ENCODE measurements at places on chromosomes 12 and 14.
A peak's percentile ranks its signal among the peaks of the same experiment; 100 is the strongest.

DNA sequence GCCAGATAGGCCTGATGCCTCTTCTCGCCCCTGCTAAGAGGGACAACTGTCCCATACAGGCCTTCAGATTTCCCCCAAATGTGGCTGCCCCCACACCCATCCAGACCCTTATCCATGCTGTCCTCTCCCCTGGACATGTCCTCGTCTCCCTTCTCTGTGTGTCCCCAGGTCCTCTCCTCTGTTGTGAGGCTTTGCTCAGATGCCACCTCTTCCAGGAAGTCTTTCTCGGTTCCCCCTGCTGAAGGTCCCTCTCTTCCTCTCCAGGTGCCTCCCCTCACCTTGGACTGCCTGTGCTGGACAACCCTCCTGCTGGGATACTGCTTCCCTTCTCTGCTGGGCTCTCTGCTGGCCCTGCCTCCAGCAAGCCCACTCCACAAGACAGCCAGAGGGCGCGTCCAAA is 33.7 kb downstream of the BEGAIN start:
- no peak for DNase-seq

GRCh38 chr12:45309836-45310626 is 94.1 kb downstream of the ANO6 start:
- DNase-seq, result no peak

DNA sequence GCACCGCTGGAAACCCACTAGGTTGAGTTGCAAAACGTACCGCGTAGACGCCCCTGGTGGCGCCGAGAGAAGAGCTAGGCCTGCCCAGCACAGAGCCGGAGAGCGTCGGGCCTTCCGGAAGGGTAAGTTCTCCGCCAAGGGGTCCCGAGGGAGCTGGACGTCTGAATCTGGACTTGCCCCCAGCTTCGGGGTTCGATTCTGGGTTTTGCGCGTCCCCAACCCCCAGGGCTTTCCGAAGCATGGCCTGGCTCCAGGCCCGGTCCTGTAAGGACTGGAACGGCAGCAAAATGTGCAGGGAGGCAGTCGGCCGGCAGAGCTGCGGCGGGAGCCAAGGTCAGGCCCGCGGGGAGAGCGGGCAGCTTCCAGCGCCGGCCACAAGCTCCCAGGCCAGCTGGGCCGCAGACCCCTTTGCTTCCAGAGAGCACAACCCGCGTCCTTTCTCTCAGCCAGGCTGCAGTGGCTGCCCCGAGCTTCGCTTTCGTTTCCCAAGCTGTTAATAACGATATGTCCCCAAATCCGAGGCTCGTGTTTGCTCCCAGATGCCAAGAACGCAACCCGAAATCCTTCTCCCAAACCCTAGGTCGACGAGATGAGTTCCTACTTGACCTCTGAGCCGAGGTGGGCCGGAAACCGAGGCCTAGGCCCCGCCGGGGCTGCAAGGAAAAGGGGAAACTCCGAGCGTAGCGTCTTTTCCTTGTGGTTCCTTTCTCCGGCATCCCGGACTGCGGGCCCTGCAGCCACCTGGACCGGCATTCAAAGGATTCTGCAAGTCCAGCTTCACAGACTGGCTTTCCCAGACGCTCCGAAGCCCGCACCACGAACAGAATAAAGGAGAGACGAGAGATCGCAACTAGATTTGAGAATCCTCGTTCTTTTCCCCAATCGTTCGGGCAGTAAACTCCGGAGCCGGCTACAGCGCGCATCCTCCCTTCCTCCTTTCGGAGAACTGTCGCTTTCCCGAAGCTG is 3.2 kb upstream of the TBX5 start:
- no peak for DNase-seq

DNA sequence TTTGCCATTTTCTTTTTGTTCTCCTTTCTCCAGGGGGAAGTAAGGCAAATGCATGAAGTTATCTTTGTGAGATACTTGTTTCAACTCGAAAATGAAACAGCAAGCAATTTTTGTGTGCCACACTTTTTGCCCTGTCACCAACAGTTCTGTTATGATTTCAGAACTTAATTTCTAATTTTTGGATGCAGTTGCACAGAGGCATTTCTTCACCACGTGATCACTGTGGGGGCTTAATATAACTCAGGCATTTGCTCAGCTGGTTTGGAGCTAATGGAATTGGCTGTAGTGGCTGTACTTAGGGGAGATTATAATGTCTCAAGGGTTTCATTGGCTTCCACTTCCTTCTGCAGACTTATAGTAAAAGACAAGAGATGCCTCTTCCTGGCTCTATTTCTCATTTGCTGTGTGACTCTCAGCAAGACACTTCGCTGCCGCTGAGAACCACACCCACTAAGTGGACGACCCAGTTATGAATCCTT is 452.4 kb downstream of the RAD51B start:
- no peak for DNase-seq

- DNase-seq, result peak; percentile 68
Measured at GRCh38 chr12:26135010-26135420, 10.2 kb upstream of the BHLHE41 start.

- no peak for DNase-seq
Measured at GRCh38 chr14:38791862-38792261, 311.2 kb downstream of the SEC23A start.

- no peak for DNase-seq
Measured at GRCh38 chr12:76201758-76202157, 117.3 kb upstream of the NAP1L1 start.

- no peak for DNase-seq
Measured at GRCh38 chr14:56340932-56341331, 222.7 kb downstream of the PELI2 start.

DNA sequence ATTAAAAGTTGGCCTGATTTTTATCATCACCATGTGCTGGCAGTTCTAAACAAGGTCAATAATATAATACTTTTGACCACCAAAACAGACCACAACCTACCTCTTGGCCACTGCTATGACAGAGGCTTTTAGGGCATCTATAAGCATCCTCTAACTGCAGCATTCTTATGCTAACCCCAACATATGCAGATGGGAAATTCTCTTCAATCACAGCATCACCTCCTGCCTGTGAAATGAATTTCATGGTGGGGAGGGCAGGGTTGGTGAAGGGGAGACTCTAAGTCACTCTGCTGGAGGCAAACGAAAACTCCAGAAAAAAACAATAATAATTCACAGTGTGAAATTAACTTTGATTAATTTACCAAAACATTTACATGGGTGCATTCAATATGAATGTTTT is 78.8 kb upstream of the FAR2 start:
- DNase-seq, result no peak

DNA sequence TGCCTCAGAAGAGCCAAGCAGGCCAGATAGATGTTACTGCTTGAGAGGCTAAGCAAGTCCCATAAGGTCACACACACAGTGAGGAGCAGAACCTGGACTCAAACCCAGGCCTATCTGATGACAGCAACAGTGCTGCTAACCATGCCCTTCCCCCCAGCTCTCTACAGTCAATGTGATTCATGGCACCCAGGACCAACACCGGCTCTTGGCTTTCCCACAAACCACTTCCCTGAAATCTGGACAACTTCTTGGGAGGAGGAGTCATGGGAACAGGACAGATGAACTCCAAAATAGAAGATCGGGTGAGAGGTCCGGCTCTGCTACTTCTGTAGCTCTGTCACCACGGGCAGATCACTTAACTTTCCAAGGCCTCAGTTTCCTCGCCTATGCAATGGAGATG is 716 bp upstream of the PTGDR start:
- peak; percentile 27 for DNase-seq

DNA sequence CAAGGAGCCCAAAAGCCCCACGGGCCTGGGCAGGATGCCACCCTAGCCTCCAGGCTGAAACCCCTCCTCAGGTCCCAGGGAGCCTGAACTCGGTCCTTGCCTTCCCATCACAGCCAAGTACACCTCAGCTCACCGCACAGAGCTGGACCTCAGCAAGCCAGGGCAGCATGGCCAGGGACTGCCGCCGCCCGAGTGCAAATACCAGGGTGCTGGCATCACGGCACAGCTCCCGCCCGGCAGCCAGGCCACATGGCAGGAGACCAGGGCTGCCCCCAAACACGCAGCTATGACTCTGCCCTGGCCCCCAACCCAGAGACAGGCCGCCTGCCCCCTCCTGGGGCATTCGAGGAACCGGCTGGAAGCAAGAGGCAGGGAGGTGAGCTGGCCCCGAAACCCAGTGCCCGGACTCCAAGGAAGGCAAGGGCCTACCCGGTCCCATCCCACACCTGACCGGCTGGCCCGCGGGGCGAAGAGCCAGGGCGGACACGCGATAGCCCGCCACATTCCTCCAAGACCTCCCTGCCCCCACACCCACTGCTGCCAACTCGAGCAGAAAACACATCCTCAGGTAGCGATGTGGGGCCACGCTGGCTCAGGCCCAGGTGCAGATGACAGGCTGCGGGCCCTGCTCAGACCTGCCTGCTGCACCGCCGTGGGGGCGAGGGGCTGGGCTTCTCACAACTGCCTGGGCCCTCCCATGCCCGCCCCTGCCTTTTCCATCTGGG is 2.7 kb downstream of the JAG2 start:
- no peak for DNase-seq

- DNase-seq, result no peak
Measured at GRCh38 chr12:17818931-17819330, 271.1 kb downstream of the RERGL start.

DNA sequence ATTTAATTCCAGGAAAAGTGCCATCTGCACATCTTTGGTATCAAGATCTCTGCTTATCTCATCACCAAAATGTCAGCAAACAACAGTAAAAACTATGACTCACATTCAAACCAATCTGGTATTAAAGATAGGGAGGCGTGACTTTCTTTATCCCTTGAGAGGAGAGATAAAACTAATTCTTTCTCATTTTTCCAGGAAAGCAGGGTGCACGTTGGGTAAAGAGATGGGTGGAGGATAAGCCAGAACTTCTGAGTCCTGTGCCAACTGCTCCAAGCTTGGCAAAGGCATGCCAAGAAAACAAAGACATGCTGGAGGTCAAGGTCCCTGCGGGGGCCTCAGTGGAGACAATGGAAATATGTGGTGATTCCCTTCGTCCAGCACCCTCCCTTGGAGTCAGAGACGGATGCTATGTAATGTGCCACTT is 225.8 kb upstream of the PLXNC1 start:
- peak; percentile 73 for DNase-seq

- no peak for DNase-seq
Measured at GRCh38 chr12:22588817-22589216, 36.2 kb upstream of the ETNK1 start.

GRCh38 chr12:112183141-112184021 is 58.0 kb downstream of the TRAFD1 start:
- no peak for DNase-seq

- DNase-seq, result no peak
Measured at GRCh38 chr12:124862768-124863415, 772 bp downstream of the SCARB1 start.

GRCh38 chr14:78519863-78520262 is 349.7 kb downstream of the NRXN3 start:
- DNase-seq, result no peak

- DNase-seq, result no peak
Measured at GRCh38 chr12:66482351-66483203, 180.3 kb downstream of the HELB start.

- no peak for DNase-seq
Measured at GRCh38 chr12:76866726-76867125, 12.1 kb downstream of the CSRP2 start.

DNA sequence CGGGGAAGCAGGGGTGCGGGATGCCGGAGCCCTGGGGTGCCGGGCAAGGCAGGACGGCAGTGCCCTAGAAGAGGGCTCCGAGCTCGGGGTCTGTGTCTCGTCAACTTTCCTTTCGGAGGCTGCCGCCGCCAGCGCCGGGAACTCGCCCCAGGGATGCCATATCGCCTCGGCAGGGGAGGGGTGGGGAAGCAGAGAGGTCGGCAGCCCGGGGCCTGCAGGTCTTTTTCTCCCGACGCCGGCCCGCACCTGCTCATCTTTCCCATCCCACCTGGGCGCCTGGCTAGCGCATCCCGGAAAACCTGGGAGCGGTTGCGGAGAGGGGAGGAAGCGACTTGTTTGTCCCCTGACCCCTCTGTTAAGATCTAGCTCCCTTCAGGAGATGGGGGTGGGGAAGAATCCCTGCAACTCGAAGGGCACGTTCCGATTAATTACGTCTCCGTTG is 547 bp downstream of the CNTN1 start:
- DNase-seq, result no peak

GRCh38 chr12:22658214-22658613 is 33.2 kb downstream of the ETNK1 start:
- no peak for DNase-seq

DNA sequence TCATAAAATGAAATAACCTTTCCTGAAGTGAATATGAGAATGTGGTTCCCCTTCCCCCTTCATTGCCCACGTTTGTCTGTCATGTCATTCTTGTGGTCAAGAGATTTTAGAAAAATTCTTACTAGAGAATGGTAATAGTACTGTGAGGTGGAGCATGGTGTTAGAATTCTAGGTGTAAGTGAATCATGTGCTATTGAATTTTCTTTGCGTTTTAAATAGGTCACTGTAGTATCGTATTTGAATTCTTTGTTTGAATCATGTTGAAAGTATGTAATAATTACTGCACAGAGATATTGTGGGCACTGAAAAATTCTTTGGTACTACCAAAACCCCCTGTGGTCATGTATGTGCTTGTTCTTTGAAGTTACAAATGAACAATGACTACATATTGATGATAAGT is 49.9 kb downstream of the FUT8 start:
- no peak for DNase-seq

GRCh38 chr12:92332552-92332951 is 186.9 kb upstream of the BTG1 start:
- no peak for DNase-seq

DNA sequence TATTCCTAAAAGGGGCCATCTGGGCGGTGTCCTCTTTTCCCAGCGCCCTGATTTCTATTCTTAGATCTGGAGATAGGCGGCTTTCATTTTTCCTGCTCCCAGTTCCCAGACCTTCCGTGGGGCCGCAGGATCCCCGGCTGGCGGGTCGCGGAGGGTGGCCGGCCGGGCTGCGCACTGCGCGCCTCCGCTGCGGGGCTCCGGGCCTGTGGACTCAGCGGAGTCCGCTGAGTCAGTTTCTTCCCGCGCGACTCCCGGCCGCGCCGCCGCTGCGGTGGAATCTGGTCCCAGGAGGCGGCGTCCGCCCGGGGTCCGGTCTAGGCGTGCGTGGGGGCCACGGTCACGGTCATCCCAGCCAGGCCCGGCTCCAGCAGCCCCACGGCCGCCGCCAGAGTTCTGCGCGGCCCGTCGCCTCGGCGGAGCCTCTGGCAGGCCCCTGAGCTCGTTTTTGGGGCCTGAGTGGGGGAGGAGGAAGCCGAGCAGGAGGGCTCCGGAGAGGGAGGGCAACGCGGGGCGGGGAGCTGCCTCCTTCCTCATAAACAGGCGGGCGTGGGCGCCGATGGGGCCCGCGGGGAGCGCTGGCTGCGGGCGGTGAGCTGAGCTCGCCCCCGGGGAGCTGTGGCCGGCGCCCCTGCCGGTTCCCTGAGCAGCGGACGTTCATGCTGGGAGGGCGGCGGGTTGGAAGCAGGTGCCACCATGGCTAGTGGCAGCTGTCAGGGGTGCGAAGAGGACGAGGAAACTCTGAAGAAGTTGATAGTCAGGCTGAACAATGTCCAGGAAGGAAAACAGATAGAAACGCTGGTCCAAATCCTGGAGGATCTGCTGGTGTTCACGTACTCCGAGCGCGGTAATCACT is at the start of gene LRRK2:
Gene LRRK2 (plus strand): TSS at position 559 of the 853 bp plus-strand sequence. CDS start 135 bp downstream, at position 694.
- DNase-seq, result peak; percentile 90

All from tibial artery (tissue), 4 donors.